Skin of body (tissue), 3 donors: ENCODE measurements at places on chromosomes 1 and 21. TPM values are rescaled to one million over a fixed set of nuclear protein-coding genes. Genes with fewer than 3 reads are reported as not detected.

- DNase-seq: no peak
Measured at GRCh38 chr1:86345042-86345441, 51.1 kb downstream of the ODF2L start.

DNA sequence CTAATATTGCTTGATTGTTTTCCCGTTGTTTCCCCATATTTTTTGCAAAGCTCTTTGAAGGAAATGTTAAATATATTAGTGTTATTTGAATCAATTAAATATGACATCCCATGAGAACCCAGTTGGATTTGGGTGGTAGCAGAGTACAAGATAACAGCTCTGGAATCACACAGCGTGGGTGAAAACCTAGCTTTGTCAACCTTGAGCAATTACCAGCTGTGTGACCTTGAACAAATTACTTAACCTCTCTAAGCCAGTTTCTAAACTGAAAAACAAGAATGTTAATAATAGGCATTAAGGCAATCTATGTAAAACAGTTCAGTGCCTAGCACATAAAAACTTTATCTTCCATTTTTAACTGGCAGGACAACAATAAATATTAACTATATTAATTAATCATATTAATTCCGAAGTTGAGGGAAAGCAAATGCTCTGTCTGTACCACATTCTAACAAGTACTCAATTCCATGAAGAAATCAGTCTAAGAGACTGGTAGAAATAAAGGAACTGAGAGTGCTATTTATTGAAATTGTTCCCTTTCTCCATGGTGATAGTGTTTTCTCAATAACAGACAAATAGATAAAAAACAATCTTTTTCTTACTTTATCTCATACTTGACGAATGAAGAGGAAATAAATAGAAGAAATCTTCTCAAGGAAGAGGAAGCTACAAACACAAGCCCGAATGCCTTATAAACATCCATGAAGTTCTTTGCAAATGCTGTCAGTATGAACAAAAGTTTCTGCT is 27.0 kb downstream of the DNASE2B start:
- no peak for DNase-seq

GRCh38 chr21:46083791-46084561 is 13.9 kb upstream of the COL6A2 start:
- DNase-seq: no peak

The DISC1 gene
- total RNA-seq: 13.9 TPM

GRCh38 chr1:150615346-150616201 is 13.8 kb downstream of the ENSA start:
- no peak for DNase-seq

DNA sequence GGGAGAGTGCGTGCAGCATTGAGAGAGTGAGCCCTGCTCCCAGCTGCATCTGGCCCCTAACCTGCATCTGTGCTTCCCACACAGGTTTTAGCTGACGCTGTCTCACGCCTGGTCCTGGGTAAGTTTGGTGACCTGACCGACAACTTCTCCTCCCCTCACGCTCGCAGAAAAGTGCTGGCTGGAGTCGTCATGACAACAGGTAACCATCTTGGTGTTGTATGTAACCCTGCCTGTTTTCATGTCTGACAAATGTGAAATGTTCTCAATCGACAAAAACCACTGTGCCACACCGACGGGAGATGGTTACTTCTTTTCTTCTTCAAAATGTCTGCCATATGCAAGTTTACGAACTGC is 105.8 kb downstream of the ADARB1 start:
- DNase-seq: no peak

DNA sequence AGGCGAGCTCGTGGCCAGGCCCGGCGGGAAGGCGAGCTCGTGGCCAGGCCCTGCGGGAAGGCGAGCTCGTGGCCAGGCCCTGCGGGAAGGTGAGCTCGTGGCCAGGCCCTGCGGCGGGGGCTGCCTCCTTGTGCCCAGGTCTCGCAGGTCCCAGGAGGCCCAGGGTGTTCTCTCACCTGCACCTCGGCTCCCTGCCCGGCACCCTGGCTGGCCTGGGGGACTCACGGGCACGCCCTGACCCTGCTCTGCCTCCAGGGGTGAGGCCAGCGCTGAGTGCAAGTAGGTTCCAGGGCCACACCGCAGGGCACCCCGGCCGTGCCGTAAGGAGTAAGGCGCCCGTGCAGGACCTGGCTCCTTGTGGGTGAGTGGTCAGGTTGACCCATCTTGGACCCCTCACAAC is 4.4 kb downstream of the SDF4 start:
- DNase-seq: no peak
